EL (cell line): ENCODE measurements at places on chromosomes 4 and X.

GRCh38 chr4:6128221-6128850 lies 72.0 kb downstream of the JAKMIP1 start:
- no peak for DNase-seq

DNA sequence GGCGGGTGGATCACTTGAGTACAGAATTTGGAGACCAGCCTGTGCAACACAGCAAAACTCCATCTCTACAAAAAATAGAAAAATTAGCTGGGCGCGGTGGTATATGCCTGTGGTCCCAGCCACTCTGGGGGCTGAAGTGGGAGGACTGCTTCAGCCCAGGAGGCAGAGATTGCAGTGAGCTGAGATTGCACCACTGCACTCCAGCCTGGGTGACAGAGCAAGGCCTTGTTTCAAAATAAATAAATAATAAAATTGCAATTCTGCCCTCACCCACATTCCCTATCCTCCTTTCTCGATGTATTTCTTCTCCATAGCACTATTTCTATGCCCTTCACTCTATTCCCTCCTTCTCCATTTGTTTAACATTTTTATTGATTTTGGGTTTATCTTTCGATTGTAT lies 8.7 kb upstream of the SLAIN2 start:
- DNase-seq, result no peak

DNA sequence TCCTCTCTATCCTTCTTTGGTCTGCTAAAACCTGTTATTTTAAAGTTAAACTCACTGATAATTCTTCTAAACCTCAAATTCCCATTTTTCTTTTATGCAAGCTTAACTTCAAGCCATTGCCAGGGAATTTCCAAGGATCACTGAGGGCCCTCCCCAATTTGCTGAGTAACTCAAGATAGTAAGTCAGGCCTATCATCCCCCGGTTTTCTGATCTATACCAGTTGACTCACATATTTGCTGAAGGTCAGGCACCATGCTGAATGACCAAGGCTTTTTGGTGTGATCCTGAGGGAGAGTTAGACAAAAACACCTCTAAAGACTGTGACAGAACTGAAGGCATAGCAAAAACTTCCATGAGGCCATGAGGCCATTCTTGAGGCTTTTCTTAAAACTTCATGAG lies 1301.9 kb downstream of the PCDH7 start:
- no peak for DNase-seq

DNA sequence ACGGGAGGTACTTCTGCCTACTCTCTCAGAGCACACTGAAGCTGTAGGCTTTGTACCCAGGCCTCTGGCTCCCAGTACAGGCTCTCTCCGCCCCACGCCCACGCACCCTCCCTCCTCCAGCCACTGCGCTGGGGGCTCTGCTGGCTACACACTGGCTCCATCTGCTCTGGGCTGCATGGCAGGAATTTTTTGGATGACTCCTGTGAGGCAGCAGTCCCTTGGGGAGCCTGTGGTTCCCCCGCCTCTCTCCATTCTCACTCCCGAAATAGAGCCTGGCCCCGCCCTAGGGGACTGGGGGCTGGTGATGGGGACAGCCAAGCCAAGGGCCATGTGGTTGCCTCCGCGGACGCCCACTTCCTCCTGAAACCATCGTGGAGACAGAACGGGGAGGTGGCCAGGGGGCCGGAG lies 58.1 kb upstream of the ADRA2C start:
- peak; percentile 16 for DNase-seq

GRCh38 chr4:112185334-112185733 lies 40.1 kb downstream of the FAM241A start:
- no peak for DNase-seq

DNA sequence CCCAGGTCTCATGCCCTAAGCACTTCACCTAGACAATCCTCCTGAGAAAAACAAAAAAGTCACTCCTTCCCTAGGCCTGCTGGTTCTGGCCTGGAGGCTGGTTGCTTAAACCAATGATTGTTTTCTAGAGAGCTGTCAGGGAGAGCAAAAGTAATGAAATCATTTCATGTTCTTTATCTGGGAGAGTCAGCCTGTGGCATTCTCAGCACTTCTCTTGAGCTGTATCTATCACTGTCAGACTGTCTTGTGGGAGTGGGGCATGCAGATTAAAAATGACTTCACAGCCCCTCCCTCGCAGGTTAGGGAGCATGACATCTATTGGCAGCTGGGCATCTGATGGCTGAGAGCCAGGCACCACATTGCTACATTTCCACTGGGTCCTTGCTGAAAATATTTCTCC lies 20.4 kb upstream of the TMEM154 start:
- DNase-seq, result no peak

DNA sequence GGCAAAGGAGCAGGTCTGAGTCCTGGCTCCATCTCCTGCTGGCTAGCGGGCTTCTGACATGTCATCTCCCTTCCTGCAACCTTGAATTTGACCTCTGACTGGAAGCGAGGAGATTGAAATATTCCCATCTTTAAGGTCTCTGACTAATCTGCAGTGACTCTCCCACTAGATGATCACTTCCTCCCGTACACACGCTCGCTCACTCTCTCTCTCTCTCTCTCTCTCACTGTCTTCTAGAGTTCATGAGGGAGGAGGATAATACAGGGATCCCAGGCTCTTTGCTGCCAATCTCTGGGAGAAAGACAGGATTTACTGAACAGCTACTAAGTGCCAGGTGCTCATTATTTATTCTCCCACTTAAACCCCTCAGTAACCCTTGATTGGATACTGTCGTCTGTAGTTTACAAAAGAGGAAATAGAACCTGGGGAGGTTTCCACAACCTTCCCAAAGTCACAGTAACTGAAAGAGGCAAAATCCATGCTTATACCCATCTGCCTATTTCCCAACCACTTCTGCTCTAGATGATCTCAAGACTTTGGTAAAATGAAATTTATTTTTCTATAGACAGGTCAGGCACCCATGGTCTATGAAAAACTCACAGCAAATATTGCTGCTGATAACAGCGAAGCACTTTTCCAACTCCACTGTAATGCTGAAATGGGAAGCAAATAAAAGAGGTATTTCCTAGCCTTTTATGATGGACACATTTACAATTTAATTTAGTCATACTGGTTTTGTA lies 193.5 kb upstream of the C1QTNF7 start:
- peak; percentile 91 for DNase-seq

DNA sequence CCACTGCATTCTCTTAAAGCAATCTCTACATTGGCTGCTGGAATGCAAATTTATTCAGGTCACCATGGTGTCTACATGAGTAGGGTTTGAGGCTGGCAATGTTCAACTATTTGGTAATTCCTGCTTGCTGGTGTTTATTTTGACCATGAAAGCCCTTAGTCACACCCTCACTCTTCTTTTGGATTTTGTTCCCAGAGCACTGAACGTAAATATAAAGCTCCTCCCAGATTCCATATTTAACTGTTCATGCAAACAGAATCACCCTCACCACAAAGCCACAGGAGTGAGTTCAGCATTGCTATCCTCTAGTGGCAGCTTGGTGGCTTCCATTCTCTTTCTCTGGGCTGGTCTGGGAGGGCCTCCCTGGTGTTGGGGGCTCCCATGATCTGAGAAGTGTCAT lies 82.8 kb downstream of the LNX1 start:
- peak; percentile 38 for DNase-seq

- DNase-seq, result peak; percentile 12
These were observed 338.6 kb upstream of the ZFP42 start for GRCh38 chr4:187656959-187657358.

DNA sequence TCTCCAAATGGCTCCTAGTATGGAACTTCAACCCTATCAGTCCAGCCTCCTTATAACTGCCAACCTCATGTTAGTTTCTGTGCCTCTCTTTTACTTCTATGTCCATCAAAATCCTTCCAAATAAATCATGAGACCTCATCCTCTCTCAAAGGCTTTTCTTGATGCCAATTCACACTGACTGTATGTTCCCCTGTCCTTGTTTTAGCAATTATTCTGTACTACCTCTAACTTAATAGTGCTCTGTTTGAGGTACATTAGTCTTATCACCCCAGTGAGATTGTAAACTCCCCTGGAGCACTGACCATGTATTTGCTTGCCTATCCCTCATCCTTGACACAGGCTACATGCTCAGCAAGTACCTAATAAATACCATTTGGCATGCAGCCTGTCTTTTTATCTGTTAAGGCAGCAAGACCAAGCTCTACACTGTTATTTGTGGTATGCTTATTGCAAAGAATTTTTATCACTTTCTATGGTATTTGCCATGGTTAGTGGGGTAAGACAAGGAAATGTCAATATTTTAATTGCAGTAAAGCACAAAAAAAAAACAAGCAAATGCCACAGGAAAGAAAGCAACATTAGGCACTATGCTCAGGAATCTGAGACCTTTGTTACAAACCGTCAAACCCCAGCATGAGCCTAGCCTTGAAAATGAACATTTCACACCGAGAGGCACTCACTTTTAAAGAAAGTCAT lies 119.2 kb downstream of the SMARCA1 start:
- DNase-seq, result no peak

GRCh38 chrX:84339507-84340364 lies 151.7 kb upstream of the RPS6KA6 start:
- peak; percentile 18 for DNase-seq

DNA sequence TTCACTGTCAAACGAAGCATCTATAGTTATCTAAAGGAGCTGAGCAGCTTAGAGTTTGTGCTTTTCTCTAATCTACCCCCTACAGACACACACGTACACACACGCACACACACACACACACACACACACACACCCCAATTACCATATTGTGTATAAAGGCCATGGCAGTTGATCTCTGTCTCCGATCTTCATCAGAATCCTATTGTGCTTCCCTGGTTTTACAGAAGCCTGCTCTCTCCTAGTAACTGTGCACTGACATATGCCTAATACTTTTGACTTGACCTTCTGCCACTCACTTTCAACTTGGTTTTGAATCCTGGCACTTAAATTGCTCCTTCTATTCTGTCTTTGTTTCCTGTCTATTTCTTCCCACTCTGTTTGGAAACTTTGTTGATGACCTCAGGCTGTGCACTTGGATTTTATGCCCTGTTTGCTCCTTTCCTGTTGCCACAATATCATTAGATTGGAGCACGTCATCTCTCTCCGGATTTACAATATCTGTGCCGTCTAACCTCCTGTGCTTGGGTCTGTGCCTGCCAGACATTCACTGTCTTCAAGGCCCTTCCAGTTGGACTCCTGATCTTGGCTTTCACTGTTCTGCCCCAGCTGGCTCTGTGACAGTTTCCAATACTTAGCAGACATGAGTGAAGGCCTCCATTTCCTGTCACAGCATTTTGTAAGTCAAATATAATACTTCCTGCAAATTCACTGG lies 928.1 kb downstream of the FAT4 start:
- no peak for DNase-seq
